ENCODE measurements at places on chromosomes 7 and 10.

DNA sequence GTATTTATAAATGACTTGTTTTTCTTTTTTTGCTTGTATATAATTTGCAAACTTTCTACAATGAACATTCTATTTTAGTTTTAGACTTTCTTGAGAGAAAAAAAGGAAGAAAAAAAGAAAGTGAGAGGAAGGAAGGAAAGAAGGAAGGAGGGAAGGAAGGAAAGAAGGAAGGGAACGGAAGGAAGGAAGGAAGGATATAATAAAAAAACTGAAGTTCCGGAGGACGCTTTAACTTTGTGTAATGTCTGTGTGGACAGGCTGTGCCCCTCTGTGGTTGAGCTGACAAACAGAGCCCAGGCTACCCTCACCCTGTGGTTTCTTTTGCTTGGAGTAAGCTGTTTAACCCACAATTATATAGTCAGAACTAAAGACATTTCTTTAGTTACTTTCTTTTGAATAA is 108.7 kb downstream of the SEMA3D start:
- no peak for DNase-seq

DNA sequence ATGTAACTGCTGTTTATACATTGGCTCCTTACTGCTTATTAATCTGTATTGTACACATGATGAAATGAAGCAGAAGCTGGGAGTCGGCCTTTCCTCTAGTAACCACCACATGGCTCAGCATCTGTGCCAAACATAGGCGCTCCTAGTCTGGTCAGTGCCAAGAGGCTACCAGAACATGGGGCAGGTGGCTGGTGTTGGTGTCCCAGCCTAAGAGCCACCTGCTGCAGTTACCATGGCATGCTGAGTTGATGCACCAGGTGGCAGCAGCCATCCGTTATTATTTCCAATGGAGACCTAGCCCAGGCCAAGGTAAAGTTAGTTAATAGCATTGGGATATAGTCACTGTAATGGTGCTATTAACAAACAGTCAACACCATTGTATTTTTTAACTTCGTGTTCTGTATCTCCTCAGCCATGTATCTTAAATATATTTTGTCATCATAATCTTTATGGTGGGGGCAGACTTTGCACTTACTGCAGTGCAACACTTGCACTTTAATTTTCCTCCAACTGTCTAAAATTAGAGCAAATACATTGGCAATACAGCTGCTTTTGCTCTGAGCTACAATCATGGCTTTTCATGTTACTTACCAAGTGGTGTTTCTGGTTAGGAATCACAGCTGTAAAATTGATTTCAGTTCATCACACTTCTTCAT is 33.1 kb downstream of the HBP1 start:
- no peak for DNase-seq

DNA sequence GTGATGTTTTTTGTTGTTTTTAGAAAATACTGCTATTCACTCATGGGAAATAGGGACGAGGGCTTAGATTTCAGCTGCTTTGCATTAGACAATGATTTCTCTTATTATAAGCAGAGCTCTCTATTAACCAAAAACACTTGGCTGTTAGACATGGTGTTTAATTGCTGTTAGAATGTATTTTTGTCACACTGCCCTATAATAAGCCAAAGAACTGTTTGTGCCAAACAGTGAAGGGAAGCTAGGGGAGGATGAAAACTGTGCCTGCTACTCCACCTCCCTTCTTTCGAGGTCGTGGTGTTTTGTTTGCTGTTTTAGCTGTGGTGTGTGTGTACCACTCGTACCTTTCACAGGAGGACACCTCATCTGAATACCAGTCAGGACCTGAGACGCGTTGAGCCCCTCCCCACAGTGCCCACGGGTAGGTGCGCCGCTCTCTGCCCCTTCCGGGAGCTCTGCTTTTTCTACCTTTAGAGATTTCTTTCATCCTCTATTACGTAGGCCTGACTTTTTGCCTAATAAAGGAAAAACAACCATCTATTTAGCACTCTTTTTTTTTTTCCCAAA is 57.9 kb downstream of the CUX1 start:
- no peak for DNase-seq

GRCh38 chr7:106344211-106344610 is 59.4 kb upstream of the NAMPT start:
- no peak for DNase-seq

GRCh38 chr7:135235841-135236240 is 2.2 kb downstream of the STRA8 start:
- DNase-seq, result no peak

- no peak for DNase-seq
These were observed 94.7 kb downstream of the WDR11 start for GRCh38 chr10:120945801-120946302.

GRCh38 chr7:150950496-150951180 is 27.5 kb downstream of the KCNH2 start:
- DNase-seq, result no peak

DNA sequence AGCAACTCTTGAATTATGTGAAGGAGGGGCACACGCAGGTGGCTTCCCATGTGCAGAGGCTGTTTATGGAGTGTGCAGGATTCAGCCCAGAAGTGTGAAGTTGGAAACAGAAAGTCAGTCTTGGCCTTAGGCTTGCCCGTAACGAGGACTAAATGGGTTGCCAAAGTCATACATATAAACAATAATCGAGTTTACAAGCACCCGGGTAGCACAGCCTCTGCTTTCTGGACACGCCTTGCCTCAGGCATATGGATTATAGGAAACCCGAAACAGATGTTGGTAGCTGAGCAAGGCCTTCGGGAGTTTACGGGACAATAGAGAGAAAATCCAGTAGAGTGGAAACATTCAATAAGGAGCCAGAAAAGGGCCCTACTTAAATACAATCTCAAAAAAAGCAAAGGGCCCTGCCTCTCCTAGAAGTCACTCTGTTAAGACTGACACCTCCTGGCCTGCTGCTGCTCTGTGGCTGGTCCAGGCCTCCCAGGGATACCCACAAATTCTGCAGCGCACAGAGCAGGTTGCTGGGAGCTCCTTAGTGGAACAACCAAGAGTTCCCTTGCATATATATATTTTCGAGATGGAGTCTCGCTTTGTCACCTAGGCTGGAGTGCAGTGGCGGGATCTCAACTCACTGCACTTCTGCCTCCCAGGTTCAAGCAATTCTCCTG is 48.5 kb downstream of the SMKR1 start:
- peak; percentile 82 for DNase-seq

GRCh38 chr10:10685566-10685965 is 332.1 kb upstream of the CELF2 start:
- DNase-seq, result no peak

DNA sequence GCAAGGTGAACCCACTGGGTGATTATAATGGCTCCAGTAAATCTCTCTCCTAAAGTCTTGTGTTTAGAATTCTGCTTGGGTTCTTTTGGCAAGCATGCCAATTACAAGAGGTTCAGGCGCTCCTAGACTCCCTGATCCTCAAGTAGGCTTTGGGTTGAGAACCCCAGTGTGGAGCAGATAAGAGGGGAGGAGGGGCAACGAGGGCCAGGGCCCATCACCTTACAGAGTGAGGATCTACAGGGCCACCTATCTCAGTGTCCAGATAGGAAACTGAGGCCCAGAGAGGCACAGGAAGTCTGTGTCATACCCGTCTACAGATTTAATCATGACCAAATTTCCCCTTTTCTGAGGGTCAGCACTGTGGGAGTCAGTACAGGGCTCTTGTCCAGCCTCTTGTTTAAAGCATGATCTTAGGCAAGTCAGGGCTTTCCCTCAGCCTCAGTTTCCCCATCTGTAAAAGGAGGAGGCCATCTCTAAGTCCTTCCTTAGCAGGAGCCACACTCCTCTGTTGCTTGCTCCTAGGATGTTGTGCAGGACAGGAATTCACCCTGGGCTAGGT is 4.4 kb downstream of the TACR2 start:
- no peak for DNase-seq

All from fibroblast of the conjunctiva (primary cell).